ENCODE measurements at places on chromosomes 16 and 17.

DNA sequence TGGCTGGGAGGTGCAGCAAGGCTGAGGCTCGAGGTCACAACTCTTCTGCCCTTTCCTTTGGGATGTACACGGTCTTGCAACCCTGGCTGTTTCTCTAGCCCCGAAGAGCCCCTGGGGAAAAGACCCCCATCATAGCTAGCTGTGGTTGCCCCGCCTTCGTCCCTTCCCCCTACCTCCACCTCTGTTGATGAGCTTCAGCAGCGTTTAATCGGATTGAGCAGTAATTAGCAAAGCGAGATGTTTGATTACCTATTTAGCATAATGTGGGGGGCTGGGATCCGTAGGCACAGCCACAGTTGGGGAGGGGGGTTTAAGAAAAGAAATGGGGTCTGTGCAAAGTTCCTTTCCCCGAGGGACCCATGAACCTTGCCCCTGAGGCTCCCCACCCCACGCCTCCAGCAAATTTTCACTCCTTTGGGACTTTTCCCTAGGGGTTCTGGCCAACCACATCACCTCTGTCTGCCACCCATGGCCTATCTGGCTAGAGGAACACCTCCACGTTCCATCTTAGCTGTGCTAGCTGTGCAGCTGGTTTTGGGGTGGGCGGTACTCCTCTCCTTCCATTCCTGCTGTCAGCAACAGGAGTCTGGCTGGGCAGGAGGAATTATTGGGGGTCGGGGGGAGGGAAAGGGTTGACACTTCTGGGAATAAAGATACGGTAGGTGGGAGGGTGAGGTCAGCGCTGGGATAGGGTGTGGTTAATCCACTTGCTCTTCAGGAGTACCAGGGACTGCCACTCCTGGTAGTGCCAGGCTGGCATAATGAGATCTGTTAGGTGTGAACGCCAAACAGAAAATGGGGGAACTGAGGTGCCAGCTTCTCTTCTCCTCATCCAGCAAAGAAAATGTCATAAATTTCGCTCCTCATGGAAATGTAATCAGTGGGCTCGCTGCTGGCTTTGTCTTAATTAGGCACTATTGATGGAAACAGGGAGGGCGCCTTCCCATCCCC is 1.3 kb upstream of the DNAH2 start:
- no peak for DNase-seq

GRCh38 chr16:67027046-67027445 is 1.9 kb upstream of the CBFB start:
- DNase-seq: peak; percentile 42

GRCh38 chr16:73011926-73012325 is 36.0 kb downstream of the ZFHX3 start:
- no peak for DNase-seq

DNA sequence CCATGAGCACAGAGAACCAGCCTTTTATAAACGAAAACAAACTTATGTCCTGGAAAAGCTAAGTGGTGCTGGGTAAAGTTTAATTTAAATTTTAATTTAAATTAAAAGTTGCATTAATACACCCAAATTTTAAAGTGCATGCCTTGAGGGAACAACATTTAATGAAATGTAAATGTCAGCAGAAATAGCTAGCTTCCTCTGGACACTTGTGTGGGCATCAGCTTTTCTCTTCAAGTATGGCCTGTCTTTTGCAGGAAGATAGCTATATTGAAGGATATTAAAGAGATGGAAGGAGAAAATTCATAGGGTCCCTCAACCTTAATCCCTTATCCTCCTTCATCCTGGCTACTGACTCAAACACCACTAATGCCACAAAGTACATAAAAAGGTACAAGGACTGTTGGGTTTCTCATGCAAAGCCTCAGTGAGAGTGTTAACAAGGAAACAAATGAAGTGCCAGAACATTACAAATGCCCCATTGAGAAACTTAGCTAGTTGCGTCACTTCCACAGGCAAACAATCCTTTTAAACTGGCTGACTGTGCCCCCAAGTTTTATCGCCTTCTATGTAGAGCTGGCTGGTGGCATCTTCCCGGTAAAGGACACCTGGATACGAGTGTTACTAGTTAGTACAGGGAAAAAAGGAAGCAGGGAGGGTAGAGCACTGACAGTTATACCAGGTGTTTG is 14.1 kb downstream of the PHF12 start:
- DNase-seq: no peak

All from sciatic nerve (tissue), 2 donors.